ENCODE measurements at places on chromosomes 4 and X.

DNA sequence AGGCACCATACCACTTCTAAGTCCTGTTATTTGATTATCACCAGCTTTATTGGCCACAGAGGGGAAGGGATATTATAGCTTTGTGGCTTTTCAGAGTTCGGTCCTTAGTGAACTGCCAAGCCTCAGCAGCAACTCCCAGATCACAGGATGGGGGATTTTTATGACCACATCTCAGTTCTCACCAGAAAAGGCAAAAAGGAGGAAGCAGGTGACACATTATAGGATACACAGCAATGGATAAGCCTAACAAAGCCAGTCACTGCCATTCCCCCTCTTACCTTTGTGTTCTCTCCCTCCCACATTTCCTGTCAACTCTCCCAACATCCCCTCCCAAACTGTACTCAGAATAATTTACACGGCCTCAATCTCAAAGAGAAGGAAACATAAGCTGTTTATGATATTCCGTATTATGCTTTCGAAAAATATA, 142.8 kb downstream of the MGST2 start:
- no peak for DNase-seq

DNA sequence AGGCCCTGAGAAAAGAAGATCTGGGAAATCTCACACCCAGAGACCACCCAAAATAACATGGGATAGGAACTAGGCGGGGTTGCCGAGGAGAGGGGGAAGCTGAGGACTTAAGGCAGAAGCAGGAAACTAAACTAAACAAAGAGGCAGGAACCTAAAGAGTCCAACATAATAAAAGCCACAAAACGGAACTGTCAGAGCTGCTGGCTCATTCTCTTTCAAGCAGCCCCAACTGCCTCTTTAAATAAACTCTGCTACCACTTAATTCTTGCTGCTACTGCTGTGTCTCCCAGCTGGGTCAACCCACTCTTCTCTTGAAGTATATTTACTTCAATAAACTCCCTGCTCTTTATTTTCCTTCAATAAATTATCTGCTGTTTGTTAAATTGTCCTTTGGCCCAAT, 44.5 kb downstream of the MAGEB16 start:
- no peak for DNase-seq

DNA sequence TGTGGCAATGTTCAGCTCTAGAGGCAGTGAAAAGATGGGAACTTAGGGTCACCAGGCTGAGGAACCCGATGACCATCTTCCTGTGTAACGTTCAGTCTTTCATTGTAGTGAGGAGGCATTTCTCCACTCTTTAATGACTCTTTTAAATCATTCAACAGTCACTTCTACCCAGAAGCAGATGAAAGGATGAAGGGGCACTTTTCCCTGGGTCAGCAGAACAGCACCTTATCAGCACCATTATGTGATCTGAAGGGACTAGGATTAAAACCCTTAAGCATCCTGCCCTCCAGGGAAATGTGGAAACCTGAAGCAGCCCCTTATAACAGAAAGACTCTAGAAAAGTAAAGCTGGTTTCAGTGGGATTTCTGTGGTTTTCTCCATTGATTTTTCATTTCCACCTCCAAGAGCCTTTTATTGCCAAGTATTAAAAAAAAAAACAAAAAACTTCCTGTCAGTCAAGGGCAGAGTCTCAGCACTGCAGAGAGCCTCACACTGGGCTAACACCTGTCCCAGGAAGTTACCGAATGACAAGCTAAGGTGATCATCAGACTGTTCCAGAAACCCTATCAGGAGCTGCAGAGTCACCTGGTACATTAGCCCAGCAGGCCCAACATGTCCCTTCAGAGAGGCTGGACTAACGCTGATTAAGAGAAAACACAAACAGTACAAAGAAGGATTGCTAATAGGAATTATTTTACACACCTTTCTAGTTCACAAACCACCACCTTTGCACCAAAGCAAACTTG, 185.9 kb downstream of the SHROOM3 start:
- DNase-seq: no peak

DNA sequence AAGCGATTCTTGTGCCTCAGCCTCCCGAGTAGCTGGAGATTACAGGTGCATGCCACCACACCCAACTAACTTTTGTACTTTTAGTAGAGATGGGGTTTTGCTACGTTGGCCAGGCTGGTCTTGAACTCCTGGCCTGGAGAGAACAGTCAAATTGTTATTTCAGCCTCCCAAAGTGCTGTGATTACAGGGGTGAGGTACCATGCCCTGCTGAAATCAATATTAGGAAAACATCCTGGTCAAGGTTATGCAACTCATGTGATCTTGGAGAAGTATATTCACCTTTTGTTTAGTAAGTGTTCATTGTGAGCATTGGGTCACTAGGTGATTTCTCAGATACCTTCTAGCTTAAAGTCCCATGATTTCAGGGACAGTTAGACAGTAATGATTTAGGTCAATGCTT, 167.8 kb downstream of the AASDH start:
- DNase-seq: no peak

DNA sequence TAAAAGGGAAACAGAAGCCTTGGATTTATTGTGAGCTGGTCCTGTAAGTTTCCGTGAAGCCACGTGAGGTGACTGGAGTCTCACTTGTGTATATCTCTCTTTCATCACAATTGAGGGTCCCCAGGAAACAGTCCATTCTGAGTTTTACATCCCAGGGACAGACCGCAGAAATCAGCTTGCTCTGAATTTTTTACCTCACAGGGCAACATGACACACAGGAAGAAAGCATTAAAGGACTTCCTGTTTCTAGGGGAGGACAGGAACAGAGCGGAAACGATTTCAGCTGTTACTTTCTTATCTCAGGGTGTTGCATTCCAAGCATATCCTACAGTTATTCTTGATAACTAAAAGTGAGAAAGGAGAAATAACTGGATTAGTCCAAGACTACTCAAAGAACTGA, 553.5 kb downstream of the TRAM1L1 start:
- no peak for DNase-seq

DNA sequence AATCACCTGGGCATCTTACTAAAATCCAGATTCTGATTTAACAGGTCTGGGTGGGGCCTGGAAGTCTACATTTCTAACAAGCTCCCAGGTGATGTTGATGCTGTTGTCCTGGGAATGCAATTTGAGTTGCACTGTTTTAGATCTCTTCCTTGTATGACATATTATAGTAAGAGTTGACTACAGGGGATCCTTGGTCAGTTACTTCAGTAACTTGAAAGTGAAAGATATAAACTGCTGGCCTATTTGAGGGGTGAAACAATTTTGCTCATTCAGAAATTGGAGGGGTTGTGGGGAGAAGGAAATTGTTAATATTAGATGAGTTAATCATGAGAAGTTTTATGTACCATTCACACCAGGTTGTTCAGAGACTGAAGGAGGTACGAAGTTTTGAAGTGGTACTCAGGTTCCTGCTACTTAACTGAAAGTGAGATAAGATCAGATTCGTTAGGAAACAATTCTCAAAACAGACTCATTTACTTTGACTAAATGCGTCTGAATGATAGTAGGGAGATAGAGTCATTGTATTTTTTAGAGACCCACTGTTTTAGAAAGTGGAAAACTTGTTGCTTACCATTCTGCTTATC, 12.5 kb downstream of the SH2D1A start:
- no peak for DNase-seq

- no peak for DNase-seq
Observed at GRCh38 chr4:168384437-168385141, 66.0 kb upstream of the DDX60 start.

DNA sequence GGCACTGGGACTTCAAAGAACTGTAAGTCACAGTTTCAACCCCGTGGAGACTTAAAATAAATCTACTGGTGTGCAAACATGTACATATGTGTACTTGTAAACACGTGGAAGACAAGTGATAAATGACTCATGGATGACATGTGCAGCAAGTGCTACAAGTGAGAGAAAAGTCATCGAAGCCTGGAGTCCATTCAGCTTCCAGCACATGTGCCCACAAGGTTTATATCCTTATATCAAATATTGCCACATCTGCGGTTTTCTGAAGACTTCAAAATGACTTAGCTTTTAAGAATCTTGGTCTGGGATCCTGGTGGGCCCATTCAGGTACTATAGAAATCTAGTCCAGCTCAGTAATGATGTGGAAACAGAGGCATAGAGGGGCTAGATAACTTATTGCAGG, 33.0 kb upstream of the TTC29 start:
- DNase-seq: no peak

DNA sequence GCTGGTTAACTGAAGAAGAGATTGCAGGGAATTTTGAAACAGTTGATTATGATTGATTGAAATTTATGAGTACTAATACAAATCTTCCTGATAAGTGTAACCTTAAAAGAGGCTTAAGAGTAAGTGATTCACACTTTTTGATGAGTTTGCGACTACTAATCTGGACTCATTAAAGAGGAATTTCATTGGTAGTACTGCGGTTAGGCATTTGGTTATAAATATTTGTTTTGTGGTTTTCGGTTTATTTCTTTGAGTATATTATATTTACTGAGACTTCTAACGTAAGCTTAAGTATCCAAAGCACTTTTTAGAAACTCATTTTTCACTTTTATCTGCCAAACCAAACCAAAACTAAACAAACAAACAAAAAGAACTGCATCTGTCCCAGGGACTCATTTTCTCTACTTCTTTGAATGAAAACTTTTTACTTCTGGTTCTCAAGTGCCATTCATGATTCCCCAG, 20.7 kb downstream of the SLIT2 start:
- no peak for DNase-seq

DNA sequence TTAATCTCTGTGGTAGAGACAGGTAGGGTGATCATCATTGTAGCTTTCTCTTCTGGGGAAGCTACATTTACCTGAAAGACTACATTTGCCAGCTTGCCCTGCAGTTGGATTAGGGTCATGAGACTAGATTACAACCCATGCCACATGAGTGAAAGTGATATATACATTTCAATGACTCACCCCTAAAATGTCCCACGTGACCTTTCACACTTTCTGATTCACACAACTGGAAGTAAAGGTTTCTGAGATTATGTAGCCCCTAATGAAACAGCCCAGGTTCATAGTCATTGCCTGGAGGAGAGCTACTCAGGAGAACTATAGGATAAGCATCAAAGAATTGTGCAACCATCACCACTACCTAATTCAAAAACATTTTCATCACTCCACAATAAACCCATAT, 17.8 kb downstream of the PDCL2 start:
- no peak for DNase-seq

DNA sequence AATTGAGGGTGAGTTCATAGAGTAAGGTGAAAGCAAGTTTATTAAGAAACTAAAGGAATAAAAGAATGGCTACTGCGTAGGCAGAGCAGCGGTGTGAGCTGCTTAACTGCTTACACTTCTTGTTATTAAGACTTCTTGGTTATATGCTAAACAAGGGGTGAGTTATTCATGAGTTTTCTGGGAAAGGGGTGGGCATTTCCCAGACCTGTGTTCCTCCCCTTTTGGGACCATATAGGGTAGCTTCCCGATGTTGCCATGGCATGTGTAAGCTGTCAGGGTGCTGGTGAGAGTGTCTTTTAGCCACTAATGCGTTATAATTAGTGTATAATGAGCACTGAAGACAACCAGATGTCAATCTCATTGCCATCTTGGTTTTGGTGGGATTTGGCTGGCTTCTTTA, 126.5 kb downstream of the ARSF start:
- DNase-seq: no peak

- DNase-seq: no peak
Observed at GRCh38 chr4:154120690-154121345, 331.9 kb upstream of the SFRP2 start.

GRCh38 chrX:133305348-133305747, 87.2 kb upstream of the TFDP3 start:
- DNase-seq: no peak

- peak; percentile 54 for DNase-seq
Observed at GRCh38 chr4:177728361-177729152, 286.3 kb upstream of the AGA start.

DNA sequence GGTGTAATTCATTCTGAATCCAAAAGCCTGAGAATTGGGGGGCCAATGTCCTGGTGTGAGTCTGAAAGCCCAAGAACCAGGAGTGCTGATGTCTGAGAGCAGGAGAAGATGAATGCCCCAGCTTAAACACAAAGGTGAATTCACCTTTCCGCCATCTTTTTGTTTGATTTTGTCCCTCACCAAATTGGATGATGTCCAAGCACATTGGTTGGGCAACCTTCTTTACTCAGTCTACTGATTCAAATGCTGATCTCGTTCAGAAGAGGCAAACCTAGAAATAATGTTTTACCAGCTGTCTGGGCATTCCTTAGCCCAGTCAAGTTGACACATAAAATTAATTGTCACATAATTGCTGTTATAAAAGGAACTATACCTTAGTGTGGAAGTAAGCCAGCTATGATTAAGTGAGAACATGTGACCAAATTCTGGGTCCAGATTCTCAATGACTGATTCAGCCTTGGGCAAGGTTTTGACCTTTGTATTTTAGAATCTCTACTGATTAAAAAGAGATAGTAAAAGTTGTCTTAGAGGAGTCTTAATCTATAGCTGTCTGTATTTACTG, 34.5 kb upstream of the SLC4A4 start:
- DNase-seq: no peak

- no peak for DNase-seq
Observed at GRCh38 chrX:131862321-131862720, 160.8 kb upstream of the STK26 start.

DNA sequence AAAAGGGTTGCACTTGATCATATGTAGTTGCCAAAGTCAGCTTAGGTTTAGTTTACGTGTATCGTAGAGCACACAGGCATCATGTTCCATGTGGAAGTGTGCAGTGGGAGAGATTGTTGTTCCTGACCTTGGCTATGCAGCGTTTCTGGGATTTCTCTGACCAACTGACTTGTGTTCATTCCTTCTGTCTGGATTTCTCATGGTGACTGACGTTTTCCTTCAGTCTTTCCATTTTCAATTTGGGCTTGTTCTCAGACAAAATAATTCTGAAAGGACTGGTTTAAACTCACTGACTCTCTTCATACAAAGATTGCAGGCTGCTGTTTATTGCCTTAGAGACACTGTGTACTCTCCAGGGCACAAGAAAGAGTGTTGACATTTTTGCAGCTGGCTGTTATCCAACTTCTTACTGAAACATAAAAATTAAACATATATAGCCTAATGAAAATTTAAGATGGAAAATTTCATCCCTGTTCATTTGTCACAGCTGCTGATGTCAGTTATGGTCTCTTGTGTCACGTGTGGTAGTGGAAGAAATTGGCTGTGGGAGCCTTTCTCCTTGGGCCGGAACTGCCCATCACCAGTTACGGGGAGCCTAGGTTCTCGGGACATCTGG, 95.4 kb downstream of the TNIP2 start:
- DNase-seq: no peak

- no peak for DNase-seq
Observed at GRCh38 chr4:79979785-79980437, 93.1 kb downstream of the ANTXR2 start.

GRCh38 chr4:88101165-88101564, 57.3 kb downstream of the ABCG2 start:
- no peak for DNase-seq

- DNase-seq: no peak
Observed at GRCh38 chr4:19164334-19164733, 1087.4 kb upstream of the SLIT2 start.

GRCh38 chrX:121260596-121261240, 213.3 kb downstream of the GLUD2 start:
- no peak for DNase-seq
